Activated T-cell treated with anti-CD3 and anti-CD28 coated beads for 24 hours (primary cell): ENCODE measurements at places on chromosomes 7 and 10.

GRCh38 chr10:54905578-54906192 is 104.7 kb upstream of the PCDH15 start:
- no peak for DNase-seq

- no peak for DNase-seq
These were observed 273.5 kb downstream of the FGFR2 start for GRCh38 chr10:121324678-121325213.

GRCh38 chr10:74821501-74821900 is 4.9 kb upstream of the KAT6B start:
- no peak for DNase-seq

GRCh38 chr10:3960496-3960895 is 175.5 kb upstream of the KLF6 start:
- DNase-seq: no peak

DNA sequence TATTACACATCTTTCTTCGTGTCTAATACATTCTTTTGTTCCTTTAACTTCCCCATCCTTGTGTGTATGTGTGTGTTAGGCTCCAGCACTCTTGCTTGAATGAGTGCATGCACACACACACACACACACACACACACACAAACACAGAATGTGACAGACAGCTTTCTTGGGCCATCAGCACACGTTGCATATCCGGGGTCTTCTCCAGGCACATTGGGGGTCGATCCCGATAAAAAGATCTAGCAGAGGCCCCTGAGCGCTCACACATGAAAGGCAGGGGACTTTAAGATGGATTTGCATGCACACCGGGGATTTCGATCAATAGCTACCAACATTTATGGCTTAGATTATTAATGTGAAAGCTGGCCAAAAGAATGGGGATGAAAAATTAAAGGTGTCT is 4.5 kb downstream of the SKIDA1 start:
- DNase-seq: no peak
